ENCODE measurements at places on chromosomes 7 and 10.
A peak's percentile ranks its signal among the peaks of the same experiment; 100 is the strongest.

DNA sequence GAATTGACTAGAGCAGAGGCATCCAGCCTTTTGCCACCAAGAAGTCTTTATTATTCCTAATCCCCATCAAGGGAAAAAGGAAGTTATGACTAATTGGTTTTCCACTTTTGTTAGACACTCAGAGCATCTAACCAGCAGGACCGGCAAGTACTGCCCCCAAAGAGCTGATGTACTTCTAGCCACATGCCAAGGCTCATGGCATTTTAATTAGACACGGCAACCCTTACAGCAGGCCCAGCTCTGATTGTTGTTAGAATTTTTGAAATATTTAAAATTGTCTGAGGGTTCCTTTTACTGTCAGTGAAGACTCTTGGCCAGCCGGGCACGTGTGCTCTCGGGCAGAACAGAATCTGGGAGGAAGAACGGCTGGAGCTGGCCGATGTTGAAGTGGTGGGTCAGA lies 114.8 kb downstream of the SPAG6 start:
- no peak for DNase-seq

DNA sequence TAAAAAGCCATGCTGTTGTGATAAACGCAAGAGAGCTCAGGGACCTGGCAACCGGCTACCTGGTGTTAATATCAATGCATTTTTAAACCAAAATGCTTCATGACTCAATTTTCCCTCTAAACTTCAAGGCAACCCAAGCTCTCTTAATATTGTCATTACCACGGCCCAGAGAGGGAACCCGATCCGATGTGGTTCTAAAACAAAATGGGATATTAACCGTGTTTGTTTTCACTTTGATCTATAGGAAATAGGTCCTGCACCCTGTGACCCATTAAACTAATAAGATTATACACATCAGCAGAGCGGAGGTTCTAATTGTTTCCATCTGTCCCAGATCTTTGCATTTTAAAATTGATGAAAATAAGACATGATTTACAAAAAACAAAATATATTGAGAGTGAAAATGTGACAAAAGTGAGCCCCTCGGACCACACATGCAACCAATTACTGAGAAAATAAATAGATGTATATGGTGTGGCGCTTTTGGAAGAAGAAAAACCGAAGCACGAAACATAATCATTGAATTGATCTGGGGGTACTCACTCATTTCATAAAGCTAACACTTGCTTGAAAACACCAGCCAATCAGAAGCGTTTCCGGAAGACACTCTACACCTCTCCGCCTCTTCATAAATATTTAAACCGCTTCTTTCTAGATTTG lies 290.3 kb upstream of the NFE2L3 start:
- no peak for DNase-seq

- DNase-seq = peak; percentile 48
Observed at GRCh38 chr7:2523941-2524807, 4.6 kb downstream of the LFNG start.

DNA sequence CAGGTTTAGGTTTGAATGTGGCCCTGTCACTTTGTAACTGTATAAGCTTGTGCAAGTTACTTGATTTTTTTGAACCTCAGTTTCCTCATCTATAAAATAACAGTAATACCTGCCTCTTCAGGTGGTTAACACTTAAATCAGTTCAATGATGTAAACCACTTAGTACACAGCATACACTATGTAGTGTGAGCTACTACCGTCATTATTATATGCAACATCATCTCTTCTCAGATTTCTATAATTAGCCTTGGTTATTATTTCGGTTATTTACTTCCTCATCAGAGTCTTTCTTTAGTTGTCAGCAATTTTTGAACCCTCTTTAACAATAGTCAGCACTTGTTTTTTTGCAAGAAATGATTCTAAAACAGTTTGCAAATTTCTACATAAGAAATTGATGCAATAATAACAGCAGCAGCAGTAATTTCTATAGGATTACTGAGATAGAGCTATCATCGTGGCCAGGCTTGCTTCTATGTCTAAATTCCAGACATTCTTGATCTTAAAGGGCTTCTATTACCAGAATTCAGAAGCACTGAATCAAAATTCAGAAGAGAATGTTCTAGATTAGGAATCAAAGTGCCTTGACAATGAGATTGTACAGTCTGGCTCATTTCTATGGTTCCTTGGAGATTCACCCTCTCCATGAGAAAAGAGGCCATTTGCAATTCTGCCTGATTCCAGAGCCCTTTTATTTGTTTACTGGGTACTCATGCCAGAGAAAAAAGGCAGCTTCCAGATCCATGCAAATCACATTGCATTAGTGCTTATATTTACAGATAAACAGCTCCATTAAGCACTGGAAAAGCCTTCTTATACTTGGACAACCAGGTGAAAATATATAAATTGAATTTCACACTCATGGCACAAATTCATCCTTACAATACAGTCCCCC lies 25.0 kb upstream of the WDR11 start:
- DNase-seq = no peak

DNA sequence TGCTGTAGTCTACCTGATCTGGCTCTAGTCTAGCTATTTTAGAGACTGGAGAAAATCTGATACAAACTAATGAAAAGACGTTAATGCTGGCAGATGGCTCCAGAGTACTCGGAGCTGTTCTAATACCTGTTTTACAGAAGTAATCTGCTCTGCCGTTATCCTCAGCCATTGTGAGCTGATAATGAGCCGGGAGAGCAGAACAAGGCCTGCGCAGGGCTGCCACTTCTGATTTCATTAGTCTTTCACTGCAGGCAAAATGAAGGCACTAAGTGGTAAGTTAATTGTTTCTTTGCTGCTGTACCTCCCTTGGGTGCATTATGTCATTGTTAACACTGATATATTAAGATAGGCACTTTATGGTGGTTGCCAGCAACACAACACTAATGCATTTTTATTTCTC lies 456.4 kb upstream of the PFKP start:
- DNase-seq = no peak

GRCh38 chr10:73015779-73016178 lies 61.2 kb upstream of the PLA2G12B start:
- DNase-seq = no peak

DNA sequence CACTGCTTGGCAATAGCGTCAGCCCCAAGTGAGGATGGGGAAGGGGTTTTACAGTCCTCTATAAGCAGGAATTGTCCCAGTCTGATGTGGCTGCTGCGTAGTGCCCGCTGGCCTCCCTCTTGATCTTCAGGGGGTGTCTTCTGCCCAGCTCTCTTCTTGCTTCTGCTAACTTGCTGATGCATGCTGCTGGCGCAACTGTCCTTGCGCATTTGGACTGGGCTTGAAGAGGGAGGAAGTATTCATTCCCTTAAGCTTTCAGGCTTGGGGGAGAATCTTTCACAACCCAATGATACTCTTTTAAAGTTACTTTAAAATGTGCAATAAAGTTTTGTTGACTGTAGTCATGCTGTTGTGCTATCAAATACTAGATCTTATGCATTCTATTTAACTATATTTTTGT lies 10.3 kb downstream of the GALNT11 start:
- DNase-seq = no peak

- DNase-seq = no peak
Observed at GRCh38 chr10:5354068-5354467, 10.7 kb upstream of the UCN3 start.

- DNase-seq = no peak
Observed at GRCh38 chr7:154990964-154991540, 11.9 kb downstream of the PAXIP1 start.
